ENCODE measurements at places on chromosomes 7 and 10. TPM values are rescaled to one million over a fixed set of nuclear protein-coding genes. Genes with fewer than 3 reads are reported as not detected.

SUGCT gene
- 8.3 TPM for total RNA-seq

POLR2J2 gene
- 7.8 TPM for total RNA-seq

ADRA2A gene
- total RNA-seq: 3.6 TPM

PCLO gene
- 6.5 TPM for total RNA-seq

IL2RA gene
- 0.37 TPM for total RNA-seq

RBP4 gene
- total RNA-seq: 1.9 TPM

RASA4B gene
- 6.1 TPM for total RNA-seq

PAX4 gene
- not detected for total RNA-seq

EN2 gene
- not detected for total RNA-seq

MLXIPL gene
- 0.37 TPM for total RNA-seq

OR2A5 gene
- total RNA-seq: not detected

TWIST1 gene
- total RNA-seq: 22.9 TPM

CRPPA gene
- 15.4 TPM for total RNA-seq

HOXA11 gene
- 9.3 TPM for total RNA-seq

PNLIPRP2 gene
- not detected for total RNA-seq

VSTM2A gene
- 19.9 TPM for total RNA-seq

CALHM2 gene
- total RNA-seq: 17.4 TPM

EFCAB10 gene
- total RNA-seq: not detected

NDUFB8 gene
- 106 TPM for total RNA-seq

SFTPD gene
- total RNA-seq: not detected

TACR2 gene
- total RNA-seq: 4.5 TPM

CACNB2 gene
- total RNA-seq: 40.4 TPM

SPDYE8 gene
- not detected for total RNA-seq

ZPBP gene
- total RNA-seq: 0.21 TPM

Measured in urinary bladder (tissue), 4 donors.